ENCODE measurements at places on chromosomes 5 and 9.

DNA sequence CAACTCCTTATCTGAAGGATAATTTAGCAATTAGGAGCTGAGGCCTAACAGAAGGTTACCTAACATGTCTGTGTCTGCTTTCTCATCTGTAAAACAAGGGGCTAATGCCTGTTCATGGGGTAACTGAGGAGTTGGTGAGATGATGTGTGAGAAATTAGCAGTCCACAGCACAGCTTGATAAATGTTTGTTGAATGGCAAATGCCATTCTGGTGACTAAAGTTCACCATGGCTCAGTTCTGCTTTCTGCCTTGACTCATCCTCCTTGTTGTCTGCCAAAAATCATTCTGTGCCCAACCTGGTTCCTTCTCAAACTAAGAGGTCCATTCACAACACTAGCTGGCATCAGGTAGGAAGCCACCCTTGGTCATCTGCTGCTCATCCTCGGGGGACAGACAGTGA lies 552.0 kb upstream of the KLF4 start:
- DNase-seq = no peak

DNA sequence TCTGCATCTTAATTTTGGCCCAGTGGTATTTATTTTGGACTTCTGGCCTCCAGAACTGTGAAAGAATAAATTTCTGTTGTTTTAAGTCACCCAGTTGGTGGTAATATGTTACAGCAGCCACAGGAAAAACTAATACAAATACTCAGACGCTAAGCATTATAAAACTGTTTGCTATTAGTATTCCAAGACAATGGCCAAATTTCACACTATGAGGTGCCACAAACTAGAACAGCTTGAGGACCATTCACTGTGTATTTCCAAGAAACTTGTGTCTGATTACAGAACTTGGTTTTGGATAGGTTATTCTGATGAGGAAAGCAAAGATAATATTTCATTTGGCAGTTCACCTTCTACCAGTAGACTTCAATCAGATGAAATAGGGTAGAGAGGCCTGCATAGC lies 16.3 kb upstream of the ISOC1 start:
- DNase-seq = no peak

DNA sequence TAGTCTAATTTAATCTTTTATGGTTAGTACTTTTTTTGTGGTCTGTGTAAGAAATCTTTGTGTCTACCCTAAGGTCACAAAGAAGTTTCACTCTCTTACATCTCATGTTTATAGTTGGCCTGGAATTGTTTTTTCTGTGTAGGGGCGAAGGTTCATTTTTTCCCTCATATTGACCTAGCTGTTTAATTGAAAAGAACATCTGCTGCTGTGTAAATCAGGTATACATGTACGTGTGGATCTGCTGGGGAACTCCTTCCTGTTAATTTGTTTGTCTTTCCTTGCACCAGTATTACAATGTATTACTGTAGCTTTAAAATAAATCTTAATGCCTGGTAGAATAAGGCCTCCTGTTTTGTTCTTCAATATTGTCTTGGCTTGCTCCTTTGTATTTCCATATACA lies 37.8 kb downstream of the EXOSC2 start:
- no peak for DNase-seq

DNA sequence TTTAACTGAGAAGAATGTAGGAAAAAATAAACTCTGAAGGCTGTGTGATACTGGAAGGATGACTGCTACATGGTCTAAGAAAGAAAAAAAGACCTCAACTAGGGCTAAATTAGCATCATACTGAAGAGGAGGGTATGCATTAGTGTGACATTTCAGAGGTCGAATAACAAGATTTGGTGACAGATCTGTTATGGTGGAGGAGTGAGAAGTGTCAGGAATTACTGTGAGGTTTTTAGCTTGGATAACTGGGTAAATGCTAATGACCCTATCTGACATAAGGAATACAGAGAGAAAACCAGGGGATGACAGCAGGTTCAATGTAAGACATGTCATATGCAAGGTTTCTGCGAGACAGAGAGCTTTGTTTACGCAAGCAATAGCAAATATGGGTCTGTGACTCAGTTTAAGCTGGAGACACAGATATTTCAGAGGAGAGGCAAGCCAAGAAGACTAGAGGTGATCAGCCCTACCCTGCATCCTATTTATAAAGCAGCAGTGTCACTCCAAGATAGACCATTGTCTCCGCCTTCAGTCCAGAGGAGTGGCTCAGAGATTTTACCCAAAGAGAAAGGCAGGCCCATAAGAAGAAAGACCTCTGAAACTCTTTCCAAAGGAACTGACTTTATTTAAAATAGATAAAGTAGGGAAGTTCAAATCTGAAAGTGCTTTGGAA lies 44.3 kb downstream of the FBN2 start:
- DNase-seq = no peak

- no peak for DNase-seq
Observed at GRCh38 chr5:32325062-32325461, 12.3 kb upstream of the MTMR12 start.

- DNase-seq = no peak
Observed at GRCh38 chr9:75962662-75963036, 72.2 kb downstream of the PCSK5 start.

GRCh38 chr5:97923997-97924396 lies 741.0 kb upstream of the RIOK2 start:
- DNase-seq = no peak

DNA sequence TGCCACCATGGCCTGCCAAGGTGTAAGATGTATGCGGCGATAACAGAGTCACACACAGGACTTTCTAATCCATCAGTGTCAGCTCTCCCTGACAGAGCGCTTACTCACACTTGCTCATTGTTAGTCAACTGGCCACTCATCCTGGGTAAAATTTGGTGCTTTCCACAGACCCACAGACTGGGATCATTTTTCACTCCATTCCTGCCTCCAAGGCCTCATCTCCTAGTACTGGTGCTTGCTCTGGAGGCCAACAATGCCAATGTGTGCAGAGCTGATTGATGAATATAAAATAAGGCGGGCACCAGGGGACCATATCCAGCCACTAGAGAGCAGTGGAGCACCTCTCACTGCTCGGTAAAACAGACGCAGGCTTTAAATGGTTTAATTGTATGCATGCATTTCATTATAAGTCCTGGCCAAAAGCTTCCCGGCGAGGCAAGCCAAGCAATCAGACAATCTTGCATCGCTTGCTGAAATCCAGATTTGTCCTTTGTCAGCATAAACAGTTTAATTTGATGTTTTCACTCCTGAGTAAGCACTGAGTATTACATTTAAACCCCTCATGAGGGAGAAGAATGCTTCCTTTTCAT lies 22.3 kb downstream of the PSMB7 start:
- no peak for DNase-seq

GRCh38 chr5:107370396-107370968 lies 300.3 kb downstream of the EFNA5 start:
- no peak for DNase-seq

- no peak for DNase-seq
Observed at GRCh38 chr5:170739446-170739845, 44.1 kb upstream of the GABRP start.

DNA sequence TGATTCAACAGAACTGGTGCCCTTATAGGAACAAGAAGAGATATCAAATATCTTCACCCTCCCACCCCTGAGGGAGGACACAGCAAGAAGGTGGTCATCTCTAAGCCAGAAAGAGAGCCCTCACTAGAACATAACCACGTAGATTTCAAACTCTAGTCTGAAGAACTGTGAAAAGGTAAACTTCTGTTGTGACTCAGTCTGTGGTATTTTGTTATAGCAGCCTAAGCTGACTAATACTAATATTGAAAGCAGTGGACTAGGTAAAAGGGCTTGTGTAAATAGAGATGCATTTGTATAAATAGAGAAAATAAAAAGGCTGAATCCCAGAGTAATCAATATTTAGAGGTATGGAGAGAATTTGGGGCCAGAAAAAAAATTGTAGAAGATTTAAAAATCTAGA lies 157.6 kb upstream of the CCNH start:
- DNase-seq = no peak

DNA sequence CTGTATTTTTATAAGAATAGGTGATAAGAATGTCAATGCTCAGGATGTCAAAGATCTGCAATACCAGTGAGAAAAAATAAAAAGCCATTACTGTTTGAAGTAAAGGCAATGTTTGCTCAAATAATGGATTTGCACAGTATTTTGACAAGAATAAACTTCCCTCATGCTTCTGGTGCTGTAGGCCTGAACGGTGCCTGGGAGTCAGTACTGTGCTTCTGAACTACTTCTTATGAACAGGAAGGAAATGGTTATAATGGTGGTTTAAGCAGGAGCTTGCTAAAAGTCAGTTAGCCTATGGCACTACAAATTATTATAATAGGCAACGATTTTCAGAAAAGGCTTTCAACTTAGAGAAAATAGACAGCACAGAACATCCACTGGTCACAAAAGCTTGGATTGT lies 548.3 kb upstream of the CDH18 start:
- no peak for DNase-seq

GRCh38 chr5:179397516-179397915 lies 52.3 kb upstream of the ADAMTS2 start:
- DNase-seq = no peak

- no peak for DNase-seq
Observed at GRCh38 chr9:111974092-111974681, 77.6 kb downstream of the UGCG start.

- DNase-seq = no peak
Observed at GRCh38 chr9:36091026-36091953, 45.2 kb upstream of the GLIPR2 start.

DNA sequence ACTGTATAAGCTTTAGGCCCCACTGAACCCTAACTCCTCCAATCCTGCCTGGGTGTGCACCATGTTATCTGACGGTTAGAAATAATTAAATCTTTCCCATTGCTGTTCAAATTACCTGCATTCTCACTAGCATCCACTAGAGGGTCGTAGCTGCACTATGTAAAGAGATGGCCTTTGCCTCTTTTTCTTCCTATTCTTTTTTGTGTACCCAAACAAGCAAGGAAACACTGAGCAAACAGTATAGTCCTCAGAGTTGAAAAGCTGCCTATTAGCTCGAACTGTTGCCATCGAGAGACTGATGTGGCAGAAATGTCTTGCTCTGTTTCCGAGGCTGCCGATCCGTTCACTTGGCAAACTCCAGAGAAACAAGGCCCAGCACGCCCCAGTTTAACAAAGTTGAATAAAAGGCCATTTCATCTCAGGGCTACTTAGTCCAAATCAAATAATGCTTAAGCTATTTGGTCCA lies 163.8 kb upstream of the TRPM3 start:
- peak; percentile 1 for DNase-seq

DNA sequence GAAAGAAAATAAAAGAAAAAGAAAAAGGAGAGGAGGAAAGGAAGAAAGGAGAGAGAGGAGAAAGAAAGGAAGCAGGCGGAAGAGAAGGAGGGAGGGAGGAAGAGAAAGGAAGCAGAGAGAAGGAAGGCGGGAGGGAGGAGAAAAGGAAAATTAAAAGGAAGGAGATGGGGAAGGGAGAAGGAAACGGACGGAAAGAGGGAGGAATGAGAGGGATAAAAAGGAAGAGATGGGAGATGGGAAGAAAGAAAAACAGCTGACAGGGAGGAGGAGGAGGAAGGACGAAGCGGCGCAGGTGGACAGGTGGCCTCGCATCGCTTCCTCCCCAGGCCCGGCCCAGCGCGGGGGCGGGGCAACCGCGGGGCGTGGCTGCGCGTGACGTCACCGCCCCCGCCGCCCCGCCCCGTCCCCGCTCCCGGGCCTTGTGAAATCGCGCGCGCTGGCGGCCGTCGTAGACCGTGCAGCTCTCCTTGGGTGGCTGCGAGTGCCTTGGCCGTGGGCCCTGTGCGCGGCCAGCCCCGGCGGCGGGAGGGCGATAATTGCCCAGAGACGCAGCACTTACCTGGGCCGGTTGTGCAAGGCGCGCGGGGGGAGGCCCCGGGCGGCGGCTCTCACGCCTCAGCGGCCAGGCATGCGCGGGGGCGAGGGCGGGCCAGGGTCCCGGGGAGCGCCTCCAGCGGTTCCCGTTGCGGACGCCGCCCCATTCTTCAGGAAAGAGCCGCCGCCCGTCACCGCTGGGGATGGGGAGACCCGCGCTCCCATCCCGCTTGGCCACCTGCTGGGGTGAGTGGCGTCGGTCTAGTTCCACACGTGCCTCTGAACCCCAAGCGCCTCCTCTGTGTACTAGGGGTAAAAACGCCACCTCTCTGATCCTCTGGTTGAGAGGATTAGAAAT lies 49.6 kb upstream of the FOXE1 start:
- peak; percentile 37 for DNase-seq

- no peak for DNase-seq
Observed at GRCh38 chr9:98365781-98366180, 110.3 kb upstream of the TBC1D2 start.

DNA sequence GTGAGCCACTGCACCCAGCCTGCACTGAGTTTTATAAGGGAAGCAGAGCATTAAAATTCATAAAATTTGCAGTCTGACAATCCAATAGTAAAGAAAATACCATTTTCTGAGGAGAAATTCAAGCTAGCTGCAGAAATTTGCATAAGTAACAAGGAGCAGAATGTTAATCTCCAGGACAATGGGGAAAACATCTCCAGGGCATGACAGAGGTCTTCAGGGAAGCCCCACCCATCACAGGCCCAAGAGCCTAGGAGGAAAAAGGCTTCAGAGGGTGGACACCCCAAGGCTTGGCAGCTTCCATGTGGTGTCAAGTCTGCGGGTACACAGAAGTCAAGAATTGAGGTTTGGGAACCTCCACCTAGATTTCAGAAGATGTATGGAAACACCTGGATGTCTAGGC lies 37.6 kb upstream of the MELK start:
- no peak for DNase-seq

DNA sequence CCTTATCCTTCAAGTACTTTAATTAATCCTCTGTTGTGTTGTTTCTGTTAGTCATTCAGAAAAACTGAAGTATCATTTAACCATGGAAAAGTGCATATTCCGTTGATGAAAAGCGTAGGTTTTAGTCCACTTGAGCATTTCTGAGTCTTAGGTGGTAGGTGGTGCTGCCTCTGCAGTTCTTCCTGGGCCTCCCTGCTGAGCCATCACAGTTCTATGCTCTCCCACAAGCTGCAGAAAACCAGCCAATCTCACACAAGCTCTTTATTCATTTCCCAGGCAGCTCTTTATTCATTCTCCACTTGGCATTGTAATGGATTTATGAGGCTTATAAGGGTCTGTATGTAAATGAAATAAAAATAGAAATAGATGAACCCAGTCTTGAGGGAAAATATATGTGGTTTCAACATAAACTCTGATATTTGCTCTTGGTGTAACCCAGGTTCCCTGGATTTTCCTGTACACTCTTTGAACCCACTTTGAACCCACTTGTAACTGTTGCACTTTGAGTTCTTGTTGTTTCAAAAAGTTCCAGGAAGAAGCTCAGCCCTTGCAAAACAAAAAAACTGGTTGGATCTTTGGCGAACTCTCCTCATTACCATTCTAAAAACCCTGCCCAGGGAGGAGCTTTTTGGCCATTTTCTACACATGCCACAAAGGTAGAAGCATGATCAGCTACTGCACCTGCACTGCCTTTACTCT lies 56.0 kb downstream of the ZNF510 start:
- DNase-seq = no peak

DNA sequence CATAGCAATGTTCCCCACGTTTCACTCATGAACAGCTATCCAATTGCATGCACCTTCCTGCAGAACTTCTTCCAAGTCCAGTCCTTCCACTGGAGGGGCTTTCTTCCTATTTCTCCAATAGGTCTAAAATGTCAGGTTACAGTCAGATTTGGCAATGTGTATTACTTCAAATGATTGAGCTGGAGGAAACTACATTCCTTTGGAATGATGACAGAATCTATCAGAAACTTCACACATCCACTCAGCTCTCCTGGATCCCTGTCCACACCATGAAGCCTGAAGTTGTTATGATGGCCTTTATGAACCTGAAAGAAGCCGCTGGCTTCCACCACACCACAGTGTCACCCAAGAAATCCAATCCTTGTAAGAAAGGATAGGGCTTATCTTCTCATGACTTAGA lies 32.2 kb downstream of the FBXW2 start:
- DNase-seq = no peak

All from stimulated activated CD8-positive, alpha-beta memory T cell treated with anti-CD3 and anti-CD28 coated beads, Interleukin-4, amount 100 ng/mL, for 4 hours (primary cell).